PC-3 (cell line): ENCODE measurements at places on chromosomes 12 and 14. TPM values are rescaled to one million over a fixed set of nuclear protein-coding genes. Genes with fewer than 3 reads are reported as not detected.

Gene SLC25A47
- total RNA-seq: 0.07 TPM in 1 of 2 replicates, not detected in the other

Gene ADGRD1
- 0.18 TPM in 1 of 2 replicates, not detected in the other for total RNA-seq

Gene CPSF6
- 94.6 and 96.7 TPM in 2 replicates for total RNA-seq

GRCh38 chr14:96914571-96915128, 117.5 kb downstream of the VRK1 start:
- DNase-seq: no peak

DNA sequence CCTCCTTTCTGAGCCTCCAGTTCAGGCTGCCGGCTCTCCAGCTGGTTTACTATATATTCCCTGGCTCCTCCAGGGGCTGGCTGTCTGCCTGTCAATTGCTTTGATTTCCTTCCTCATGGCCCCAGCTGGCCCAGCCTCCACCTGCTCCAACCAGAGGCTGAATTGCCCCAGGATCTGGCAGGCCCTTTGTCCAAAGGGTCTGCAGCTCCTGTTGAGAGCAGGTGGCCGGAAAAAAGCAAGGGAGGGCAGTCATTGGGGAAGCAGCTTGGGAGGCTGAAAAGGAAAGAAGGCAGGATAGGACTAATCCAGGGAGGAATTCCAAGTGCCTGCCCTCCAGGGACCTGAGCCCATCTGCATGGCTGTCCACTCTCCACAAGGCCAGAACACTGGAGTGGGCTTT, 25.3 kb downstream of the PAH start:
- DNase-seq: no peak

DNA sequence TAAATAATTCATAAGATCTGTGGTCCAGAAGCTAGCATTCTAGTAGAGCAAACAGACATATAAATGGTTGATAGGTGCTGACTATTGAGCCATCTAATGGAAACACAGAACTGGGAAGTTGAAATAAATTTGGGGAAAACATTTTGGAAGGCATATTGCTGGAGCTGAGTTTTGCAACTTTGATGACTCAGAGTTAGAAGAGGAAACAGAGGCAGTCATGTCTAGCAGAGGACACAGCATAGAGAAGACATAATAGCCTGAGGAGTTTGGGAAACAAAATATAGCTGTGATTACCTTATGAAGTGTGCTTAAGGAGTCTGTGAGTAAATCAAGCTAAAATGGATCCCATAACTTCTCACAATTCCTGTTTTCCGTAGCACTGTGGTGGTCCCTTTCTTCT, 86.9 kb upstream of the FLRT2 start:
- peak; percentile 4 for DNase-seq

DNA sequence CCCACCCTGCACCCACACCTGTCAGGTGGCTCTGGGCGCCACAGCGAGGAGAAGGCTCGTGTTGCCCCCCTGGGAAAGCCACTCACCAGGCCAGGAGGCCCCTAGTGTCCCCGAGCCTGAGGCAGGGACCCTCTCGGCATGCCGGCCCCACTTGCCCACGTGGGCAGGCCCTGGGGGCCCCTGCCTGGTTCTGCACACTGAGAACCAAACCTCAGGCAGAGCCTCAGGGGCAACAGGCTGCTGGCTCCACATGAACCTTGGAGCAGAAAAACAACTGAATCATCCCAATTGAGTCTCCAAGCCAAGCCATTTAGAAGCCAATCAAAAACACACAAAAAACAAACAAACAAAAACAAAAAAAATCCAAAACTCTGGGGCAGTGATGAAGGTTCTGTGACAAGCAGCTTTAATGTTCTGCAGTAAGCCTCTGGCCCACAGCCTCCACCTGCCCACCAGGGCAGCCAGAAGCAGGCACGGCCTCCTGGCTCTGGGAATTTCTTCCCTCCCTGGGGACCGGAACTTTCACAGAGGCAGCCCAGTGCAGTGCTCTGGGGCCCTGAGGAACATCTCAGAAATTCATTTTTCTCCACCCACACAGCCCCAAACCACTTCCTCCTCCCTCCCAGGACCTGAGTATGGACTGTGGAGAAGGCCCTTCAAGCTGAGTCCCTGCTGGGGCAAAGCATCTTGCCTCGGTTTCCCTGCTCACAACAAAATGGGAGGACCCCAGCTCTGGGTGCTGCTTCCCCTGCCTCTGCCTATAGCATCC, 90.2 kb downstream of the CHGA start:
- no peak for DNase-seq
